NAMALWA (cell line): ENCODE measurements at places on chromosomes 13 and 19.

DNA sequence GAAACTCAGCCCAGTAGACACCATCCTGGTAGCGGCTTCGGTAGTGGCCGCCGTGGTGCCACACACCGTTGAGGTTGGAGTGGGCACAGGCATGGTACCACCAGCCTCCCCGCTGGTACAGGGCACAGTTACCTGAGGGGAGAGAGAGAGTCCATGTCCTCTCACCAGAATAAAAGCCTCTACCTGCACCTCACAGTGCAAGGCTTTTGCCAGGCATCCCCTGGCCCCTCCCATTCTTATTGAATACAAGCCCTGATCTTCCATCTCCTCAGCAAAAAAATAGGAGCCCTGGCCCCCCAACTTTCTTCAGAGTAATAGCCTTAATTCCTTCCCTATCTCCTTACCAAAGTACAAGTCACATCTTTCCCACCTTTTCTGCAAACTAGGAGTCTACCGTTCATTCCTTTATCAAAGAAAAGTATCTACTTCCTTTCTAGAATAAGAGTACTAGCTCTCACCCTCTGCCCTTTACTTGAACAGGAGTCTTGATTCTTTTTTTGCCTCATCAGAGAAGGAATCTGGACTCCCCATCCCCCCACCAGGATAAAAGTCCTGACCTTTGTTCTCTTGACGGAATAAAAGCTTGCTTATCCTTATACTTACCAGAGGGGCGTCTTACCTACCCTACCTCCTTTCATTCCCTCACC lies 6.7 kb downstream of the SHFL start:
- DNase-seq, result peak; percentile 8

- no peak for DNase-seq
Measured at GRCh38 chr13:33199289-33199850, 86.2 kb downstream of the STARD13 start.

DNA sequence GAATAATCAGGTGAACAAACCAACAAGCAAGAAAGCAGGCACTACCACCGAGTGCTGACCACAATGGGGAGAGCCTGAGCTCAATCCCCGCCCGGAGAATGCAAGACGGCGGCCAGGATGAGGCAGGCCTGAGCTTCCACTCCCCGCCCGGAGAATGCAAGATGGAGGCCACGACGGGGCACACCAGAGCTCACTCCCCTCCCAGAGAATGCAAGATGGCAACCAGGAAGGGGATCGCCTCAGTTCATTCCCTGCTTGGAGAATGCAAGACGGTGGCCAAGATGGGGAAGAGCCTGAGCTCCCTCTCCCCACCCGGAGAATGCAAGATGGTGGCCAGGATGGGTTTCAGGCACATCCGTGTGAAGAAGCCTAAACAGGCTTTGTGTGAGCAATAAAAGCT lies 24.7 kb upstream of the MIER2 start:
- DNase-seq, result no peak

GRCh38 chr19:15113245-15114152 lies 6.3 kb downstream of the SYDE1 start:
- DNase-seq, result no peak

GRCh38 chr19:3161453-3161852 lies 17.1 kb upstream of the S1PR4 start:
- no peak for DNase-seq

- no peak for DNase-seq
Measured at GRCh38 chr13:35906636-35907035, 224.5 kb downstream of the DCLK1 start.

DNA sequence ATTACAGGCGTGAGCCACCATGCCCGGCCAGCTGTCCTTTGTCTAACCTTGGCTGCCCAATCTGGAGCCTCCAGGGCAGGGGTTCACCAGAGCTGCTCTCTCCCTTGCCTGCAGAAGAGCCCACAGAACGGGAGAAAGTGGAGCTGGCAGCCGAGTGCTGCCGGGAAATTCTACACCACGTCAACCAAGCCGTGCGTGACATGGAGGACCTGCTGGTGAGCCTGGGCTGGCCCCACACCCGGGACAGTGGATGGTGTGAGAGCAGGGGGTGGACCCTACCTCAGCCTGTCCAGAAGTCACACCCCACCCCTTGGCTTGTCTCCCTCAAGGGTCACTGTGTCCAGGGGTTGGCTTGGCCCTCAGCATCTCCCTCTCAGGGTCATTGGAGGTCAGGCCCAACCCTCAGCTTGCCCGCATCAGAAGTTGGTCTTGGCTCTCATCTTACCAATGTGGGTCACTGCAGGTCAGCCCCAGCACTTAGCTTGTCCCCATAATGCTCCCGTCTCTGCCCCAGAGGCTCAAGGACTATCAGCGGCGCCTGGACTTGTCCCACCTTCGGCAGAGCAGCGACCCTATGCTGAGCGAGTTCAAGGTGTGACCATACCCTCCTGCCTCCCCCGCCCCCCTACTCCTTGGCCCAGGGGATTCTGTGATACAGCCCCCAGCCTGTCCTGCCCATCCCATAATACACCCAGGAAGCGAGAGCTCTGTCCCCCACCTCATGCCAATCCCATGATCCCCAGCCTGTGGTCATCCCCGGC lies 20.4 kb downstream of the ARHGEF1 start:
- no peak for DNase-seq

GRCh38 chr13:26693749-26694463 lies 66.7 kb downstream of the GPR12 start:
- DNase-seq, result no peak

GRCh38 chr13:83941701-83942335 lies 59.5 kb upstream of the SLITRK1 start:
- DNase-seq, result no peak
